ENCODE measurements at places on chromosomes 3 and 15.

GRCh38 chr3:194340757-194341400, 10.2 kb downstream of the CPN2 start:
- DNase-seq = no peak
- no peak overlapping the region for H3K4me3 ChIP-seq
- H3K27me3 ChIP-seq = no peaks in the 10 kb centered on the region
- no peaks in the 10 kb centered on the region for H3K4me1 ChIP-seq

GRCh38 chr3:131216801-131217200, 164.8 kb upstream of the NUDT16 start:
- no peaks in the 10 kb centered on the region for H3K4me1 ChIP-seq
- no peak overlapping the region for H3K27ac ChIP-seq
- DNase-seq = no peak
- H3K27me3 ChIP-seq = no peaks in the 10 kb centered on the region
- H3K36me3 ChIP-seq = no peaks in the 10 kb centered on the region
- H3K4me3 ChIP-seq = no peak overlapping the region

GRCh38 chr3:186283096-186283495, 78.9 kb downstream of the DGKG start:
- H3K27me3 ChIP-seq = peaks cover 7% of the 10 kb centered on the region
- H3K4me3 ChIP-seq = no peak overlapping the region
- H3K4me1 ChIP-seq = no peaks in the 10 kb centered on the region
- no peak overlapping the region for H3K27ac ChIP-seq
- DNase-seq = no peak

GRCh38 chr3:29373131-29373680, 92.3 kb downstream of the RBMS3 start:
- H3K36me3 ChIP-seq = no peaks in the 10 kb centered on the region
- H3K27ac ChIP-seq = no peak overlapping the region
- peaks cover 7% of the 10 kb centered on the region for H3K4me1 ChIP-seq
- no peak overlapping the region for H3K4me3 ChIP-seq
- H3K27me3 ChIP-seq = no peaks in the 10 kb centered on the region
- DNase-seq = no peak

DNA sequence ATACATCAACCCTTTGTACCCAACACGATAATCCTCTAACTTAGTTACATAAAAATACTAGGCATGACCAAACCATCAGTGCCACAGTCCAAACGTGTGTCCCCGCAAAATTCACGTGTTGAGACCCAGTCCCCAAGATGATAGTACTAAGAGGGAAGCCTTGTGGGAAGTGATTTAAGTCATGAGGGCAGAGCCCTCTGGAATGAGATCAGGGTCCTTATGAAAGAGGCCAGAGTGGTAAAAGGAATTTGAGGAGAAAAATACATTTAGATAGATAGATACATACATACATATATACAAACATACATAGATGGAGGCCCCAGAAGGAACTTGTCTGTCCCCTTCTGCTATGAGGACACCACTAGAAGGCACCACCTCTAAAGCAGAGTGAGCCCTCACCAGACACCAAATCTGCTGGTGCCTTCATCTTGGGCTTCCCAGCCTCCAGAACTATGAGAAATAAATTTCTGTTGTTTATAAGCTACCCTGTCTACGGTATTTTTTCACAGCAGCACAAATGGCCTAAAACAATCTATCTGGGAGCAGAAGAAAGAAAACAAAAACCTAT, 8.0 kb downstream of the TBC1D2B start:
- H3K27ac ChIP-seq = peak overlapping the region; percentile 80
- H3K27me3 ChIP-seq = no peaks in the 10 kb centered on the region
- H3K4me3 ChIP-seq = no peak overlapping the region
- peaks cover 19% of the 10 kb centered on the region for H3K36me3 ChIP-seq

DNA sequence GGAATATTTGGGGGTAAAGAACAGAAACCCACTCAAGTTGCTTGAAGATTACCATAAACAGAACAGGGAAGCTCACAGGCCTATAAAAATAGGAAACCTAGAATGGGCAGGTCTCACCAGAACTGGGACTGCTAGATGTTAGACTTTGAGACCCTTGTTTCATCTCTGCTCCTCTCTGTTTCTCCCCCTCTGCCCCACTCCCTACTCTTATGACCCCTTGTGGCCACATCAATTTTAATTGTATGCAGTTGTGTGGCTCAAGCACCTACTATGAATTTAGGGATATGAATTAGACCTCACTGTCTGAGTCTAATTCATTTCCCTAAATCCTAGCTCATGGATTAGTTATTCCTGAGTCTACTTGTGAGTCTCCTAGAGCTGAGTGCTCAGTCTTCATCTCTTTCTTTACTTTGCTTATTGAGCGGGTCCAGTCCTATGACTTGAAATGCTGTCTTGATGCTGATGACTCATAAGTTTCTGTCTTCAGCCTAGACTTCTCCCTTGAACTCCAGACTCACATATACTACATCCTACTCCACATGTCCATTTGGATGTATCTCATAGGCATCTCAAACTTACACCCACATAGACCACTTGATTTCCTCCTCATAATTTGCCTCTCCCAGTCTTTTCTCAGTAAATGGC, 78.7 kb downstream of the ITPR1 start:
- no peak overlapping the region for H3K4me3 ChIP-seq
- H3K27me3 ChIP-seq = no peaks in the 10 kb centered on the region
- H3K27ac ChIP-seq = no peak overlapping the region
- no peaks in the 10 kb centered on the region for H3K36me3 ChIP-seq

- H3K36me3 ChIP-seq = no peaks in the 10 kb centered on the region
- H3K27me3 ChIP-seq = no peaks in the 10 kb centered on the region
- no peak overlapping the region for H3K4me3 ChIP-seq
- no peak for DNase-seq
Observed at GRCh38 chr15:25532269-25533140, 93.7 kb upstream of the UBE3A start.

GRCh38 chr3:13229273-13229949, 156.2 kb upstream of the IQSEC1 start:
- no peak overlapping the region for H3K27ac ChIP-seq
- H3K4me3 ChIP-seq = no peak overlapping the region
- H3K36me3 ChIP-seq = no peaks in the 10 kb centered on the region
- DNase-seq = peak; percentile 59

DNA sequence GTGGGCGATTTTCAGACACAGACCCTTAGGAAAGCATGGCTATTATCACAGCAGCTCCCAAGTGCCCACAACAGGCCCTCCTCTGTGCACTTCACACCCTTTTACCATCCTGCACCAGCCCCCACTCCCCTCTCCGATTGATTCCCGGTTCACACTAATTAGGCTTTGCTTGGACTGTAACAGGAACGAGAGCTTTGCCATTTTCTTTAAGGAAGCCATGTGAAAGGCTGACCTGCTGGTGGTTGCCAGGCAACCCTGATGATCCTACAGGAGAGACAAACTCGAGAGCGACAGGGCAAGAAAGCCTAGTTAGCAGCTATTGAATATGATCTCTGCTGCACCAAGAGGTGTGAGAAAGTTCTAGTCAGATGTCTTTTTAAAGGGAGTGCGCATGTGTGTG, 28.2 kb upstream of the DET1 start:
- no peaks in the 10 kb centered on the region for H3K36me3 ChIP-seq
- no peaks in the 10 kb centered on the region for H3K4me1 ChIP-seq
- no peak overlapping the region for H3K4me3 ChIP-seq
- no peak for DNase-seq
- no peaks in the 10 kb centered on the region for H3K27me3 ChIP-seq

GRCh38 chr15:80991421-80991820, 1.8 kb upstream of the MESD start:
- H3K4me3 ChIP-seq = no peak overlapping the region
- no peaks in the 10 kb centered on the region for H3K27me3 ChIP-seq
- peaks cover 41% of the 10 kb centered on the region for H3K4me1 ChIP-seq
- DNase-seq = peak; percentile 18

DNA sequence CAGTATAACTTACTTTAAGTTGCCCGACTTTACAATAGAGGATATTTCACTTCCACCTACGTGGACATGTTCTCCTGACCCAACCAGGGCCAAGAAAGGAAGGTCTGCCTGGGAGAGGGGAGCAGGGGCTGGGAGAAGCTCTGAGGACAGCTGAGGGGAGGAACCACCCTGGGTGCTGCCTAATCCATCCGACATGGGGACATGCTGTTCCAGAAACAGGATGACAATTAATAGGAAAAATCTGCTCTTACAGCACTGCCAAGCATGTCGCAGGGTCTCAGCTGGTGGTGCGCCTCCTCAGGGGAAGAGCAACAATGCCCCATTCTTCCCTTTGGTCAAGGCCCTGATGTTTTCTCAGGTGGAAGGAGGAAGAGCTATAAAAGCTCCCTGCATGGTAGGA, 132.3 kb downstream of the NTRK3 start:
- H3K36me3 ChIP-seq = no peaks in the 10 kb centered on the region
- H3K4me3 ChIP-seq = no peak overlapping the region
- no peaks in the 10 kb centered on the region for H3K27me3 ChIP-seq
- H3K4me1 ChIP-seq = no peaks in the 10 kb centered on the region
- no peak for DNase-seq

DNA sequence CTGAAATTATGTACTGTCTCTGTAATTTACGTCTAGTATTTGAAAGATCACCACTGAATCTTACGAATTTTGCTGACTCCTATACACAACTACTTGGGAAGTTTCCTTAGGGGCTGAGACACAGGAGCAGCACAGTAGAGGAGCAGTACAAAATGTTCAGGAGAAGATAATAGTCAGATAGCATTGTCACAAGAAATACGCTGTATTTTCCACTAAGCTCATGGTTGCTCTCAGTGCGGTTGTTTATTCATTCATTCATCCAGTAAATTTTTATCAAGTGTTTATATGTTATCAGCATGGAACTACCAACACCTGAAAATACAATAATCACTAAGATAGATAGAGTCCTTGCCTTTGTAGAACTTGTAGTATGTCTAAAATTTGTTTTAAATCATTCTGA, 34.5 kb downstream of the ALCAM start:
- H3K27me3 ChIP-seq = no peaks in the 10 kb centered on the region
- no peaks in the 10 kb centered on the region for H3K4me1 ChIP-seq
- no peak for DNase-seq

DNA sequence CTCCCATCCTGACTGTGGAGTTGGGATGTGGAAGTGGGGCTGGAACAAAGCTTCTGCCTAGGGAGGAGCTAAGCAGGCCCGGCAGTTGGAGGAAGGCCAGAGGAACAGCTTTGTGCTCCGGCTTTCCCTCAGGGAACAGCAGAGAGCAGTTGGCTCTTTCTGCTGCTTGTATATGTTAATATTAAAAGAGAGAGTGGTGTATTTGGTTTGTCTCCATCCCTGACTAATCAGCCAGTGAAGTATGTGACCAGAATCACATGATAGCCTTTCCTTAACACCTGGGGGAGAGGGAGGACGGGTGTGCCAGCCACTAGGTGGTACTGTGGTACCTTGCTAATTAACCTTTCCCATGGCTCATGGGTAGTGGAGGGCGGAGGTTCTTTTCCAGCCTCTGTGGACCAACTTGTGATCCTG, 10.0 kb downstream of the EIF2B5 start:
- DNase-seq = peak; percentile 28
- H3K27ac ChIP-seq = no peak overlapping the region
- H3K36me3 ChIP-seq = peaks cover 59% of the 10 kb centered on the region

GRCh38 chr15:69316291-69316690, 17.6 kb downstream of the PAQR5 start:
- no peak for DNase-seq
- peaks cover 5% of the 10 kb centered on the region for H3K27me3 ChIP-seq
- H3K27ac ChIP-seq = no peak overlapping the region
- H3K4me1 ChIP-seq = no peaks in the 10 kb centered on the region

Measured in DND-41 (cell line).